ENCODE measurements at places on chromosomes 3 and 15.
A peak's percentile ranks its signal among the peaks of the same experiment; 100 is the strongest.

DNA sequence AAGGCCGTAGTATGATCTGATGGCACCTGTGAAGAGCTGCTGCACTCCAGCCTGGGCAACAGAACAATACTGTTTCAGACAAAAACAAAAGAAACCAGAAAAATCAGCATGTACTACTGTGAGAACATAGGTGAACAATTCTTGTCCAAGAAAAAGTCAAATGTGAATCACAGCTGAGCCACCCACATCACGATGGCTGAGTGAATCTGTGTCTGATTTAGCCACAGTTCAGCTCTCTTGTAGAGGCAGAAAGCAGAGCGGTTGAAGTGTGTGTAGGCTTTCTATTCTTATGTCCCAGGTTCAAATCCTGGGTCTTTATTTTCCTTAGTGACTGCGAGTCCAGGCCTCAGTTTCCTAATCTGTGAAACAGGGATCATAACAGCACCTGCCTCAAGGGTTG is 4.4 kb upstream of the FURIN start:
- no peak for DNase-seq

- peak; percentile 18 for DNase-seq
Measured at GRCh38 chr15:22980189-22981050, at the start of gene CYFIP1. CYFIP1 (minus strand) TSS chr15:22980368; CDS start chr15:22947285, 33,083 bp downstream.

- DNase-seq = no peak
Measured at GRCh38 chr3:177694316-177694715, 497.0 kb upstream of the TBL1XR1 start.

- no peak for DNase-seq
Measured at GRCh38 chr3:196357905-196358304, 19.7 kb upstream of the TM4SF19 start.
